ENCODE measurements at places on chromosomes 6 and 20.

DNA sequence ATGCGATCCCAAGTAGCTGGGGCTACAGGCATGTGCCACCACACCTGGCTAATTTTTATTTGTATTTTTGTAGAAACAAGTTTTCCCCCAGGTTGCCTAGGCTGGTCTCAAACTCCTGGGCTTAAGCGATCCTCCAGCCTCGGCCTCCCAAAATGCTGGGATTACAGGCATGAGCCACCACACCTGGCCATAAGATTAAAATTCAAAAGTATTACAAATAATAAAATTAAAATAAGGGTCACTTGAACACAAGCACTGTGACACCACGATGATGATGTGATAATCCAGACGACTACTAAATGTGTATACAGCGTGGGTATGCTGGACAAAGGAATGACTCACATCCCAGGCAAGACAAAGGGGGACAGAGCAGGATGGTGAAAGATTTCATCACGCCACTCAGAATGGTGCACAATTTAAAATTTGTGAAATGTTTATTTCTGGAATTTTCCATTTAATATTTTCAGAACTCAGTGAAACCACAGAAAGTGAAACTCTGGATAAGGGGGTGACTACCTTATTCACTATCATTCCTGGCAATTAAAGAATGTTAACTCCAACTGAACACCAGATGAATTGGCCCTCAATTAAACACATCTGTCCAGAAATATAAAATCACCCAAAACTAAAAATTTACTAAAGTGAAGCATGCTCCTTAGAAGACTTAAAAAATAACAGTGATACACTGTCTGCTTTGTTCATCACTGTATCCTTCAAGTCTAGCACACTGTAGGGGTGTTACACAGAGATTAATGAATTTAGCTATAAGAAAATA, 13.1 kb downstream of the B4GALT5 start:
- no peak for DNase-seq

DNA sequence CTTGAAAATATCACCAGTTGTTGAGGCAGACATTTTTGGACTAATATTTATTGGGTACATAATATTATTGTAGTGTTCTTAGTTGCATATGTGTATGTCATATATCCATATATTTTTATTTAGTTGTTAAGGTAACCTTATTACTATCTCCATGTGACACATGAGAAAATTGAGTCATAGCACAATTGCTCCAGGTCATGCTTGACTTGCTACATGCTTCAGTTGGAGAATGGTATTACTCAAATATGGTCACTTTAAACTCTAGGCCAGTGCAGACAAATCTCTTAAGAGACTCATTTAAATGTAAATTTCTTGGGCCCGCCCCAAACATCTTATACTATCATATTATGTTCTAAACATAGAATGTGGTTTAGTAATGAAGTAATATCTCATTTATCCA, 246.1 kb downstream of the RIMS1 start:
- no peak for DNase-seq

DNA sequence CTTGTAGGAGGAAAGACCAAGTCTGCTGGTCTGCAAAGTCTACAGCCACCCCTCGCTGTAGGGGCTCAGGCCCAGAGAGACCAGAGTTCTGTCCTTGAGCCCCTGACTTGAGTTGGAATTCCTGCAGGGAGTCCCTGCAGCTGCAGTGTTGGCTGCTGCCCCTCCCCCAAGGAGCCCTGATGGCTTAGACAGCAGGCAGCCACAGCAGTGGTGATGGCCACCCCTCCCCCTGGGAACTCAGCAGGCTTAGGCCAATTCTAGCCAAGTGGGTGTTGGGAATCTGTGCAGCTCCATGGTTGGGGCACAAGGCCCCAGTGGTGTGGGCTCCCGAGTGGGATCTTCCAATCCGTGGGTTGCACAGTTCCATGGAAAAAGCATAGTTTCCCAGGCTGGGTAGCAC, 345.4 kb downstream of the CD109 start:
- no peak for DNase-seq

DNA sequence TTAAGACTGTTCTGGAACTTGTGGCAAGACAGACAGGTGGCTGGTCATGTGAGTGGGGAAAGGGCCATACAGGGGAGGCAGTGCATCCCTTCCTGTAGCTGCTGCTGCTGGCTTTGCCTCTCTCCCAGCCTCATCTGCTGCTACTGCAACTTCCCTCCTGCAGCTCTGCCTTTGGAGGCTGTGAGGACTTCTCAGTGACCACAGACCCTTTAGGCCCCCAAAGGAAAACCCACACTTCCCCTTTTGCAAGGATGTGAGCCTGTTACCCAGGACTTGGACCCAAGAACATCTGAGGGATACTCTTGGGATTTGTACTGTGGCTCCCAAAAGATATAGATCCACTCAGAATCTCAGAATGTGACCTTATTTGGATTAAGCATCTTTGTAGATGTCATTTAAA, 91.0 kb downstream of the TMEM170B start:
- DNase-seq = no peak

- DNase-seq = no peak
Measured at GRCh38 chr6:6696867-6697531, 108.5 kb downstream of the LY86 start.

- no peak for DNase-seq
Measured at GRCh38 chr6:9140951-9141460, 705.7 kb upstream of the SLC35B3 start.

- peak; percentile 22 for DNase-seq
Measured at GRCh38 chr6:53725791-53726575, 60.4 kb upstream of the KLHL31 start.

DNA sequence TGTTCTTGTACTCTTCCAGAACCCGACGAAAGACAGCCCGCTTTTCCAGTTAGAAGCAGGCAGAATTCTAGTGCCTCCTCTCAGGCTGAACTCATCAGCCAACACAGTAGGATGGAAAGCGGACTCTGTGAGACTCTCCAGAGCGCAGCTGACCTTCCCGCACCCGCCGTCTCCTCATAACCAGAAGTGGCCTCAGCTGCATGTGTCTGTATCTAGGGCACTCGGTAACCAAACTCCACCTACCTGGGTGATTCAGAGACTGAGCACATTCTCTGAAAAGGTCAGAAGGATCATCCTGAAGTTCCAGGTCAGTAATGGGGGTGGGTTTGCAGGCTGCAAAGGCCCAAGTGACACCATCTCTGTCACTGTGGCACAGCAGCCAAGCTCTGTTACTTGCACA, 66.7 kb upstream of the NFATC2 start:
- no peak for DNase-seq

- no peak for DNase-seq
Measured at GRCh38 chr6:9745476-9745875, 669.4 kb downstream of the TFAP2A start.

- DNase-seq = no peak
Measured at GRCh38 chr6:56370127-56370540, 122.8 kb upstream of the COL21A1 start.

Measured in brain pericyte (primary cell).